ENCODE measurements at places on chromosomes 4 and X.

- no peak for DNase-seq
Measured at GRCh38 chr4:77372375-77372774, 215.4 kb downstream of the CCNG2 start.

GRCh38 chrX:30301208-30301607 lies 8.0 kb downstream of the NR0B1 start:
- DNase-seq = no peak

- no peak for DNase-seq
Measured at GRCh38 chrX:50779694-50780093, 34.3 kb downstream of the SHROOM4 start.

GRCh38 chr4:25779021-25779420 lies 83.8 kb downstream of the SEL1L3 start:
- no peak for DNase-seq

- no peak for DNase-seq
Measured at GRCh38 chr4:40881096-40881495, 131.3 kb downstream of the NSUN7 start.

Measured in anterior cingulate cortex (tissue), 58 donors.